ENCODE measurements at places on chromosomes 4 and X.

DNA sequence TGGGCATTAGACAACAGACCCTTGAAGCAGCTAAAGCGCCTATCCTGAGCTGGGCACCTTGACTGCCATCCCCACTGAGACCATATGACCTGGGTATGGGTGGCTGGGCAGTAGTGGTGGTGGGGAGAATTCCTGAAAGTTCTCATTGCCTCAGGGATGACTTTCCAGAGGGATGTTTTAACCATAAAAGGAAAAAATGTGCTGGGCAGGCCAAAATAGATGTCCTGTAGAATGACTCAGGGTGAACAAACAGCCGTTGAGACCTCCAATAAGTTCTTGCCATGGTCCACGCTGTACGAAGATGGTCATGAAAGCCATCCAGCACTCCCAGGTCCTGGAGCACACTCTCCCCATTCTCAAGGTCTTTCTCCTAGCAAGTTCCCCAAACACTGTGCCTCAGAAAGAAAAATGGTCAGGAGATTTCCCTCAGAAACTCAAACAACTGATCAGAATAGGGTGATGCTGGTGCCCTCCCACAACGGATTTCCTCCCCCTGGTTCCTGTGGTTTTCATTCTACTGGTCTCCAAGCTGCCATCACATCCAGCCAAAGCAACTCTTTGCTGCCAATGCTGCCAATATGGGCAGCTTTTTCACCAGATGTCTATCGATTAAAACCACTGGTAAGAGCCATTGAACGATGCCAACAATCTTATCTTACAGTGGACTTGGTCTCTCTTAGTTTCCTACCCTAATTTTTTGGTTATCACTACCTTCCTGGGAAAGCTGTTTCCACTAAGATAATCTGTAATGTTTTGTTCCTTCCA lies 11.2 kb downstream of the CDKN2AIP start:
- peak; percentile 65 for DNase-seq

DNA sequence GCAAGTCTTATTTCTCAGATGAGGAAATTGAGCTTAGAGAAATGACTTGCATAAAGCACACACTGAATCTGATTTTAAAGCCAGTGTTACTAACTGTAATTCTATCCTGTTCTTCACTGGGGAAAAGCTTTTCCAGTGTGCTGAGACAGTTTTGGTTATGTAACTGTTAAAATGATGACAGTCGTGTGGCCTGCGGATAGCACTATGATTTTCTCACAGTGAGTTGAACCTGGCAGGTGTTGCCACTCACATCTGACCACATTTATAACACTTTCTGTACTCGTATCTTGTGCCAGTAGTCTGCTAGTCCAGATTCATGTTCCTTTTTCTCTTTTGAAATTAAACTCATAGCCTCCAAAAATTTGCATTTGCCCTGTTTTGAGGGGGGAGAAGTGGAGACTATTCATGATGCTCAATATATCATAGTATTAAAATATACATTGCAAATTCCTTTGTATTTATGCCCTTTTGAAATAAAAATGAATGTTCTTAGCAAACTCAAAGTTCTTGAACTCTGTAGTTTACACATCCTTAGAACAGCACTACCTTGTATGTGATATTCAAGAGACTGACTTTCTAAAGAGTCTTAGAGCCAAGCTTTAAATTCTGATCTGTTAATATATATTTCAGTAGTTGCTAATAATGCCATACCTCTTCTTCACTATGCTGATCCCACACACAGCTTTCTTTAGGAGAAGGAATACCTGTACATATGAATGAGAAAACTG lies 132.3 kb downstream of the PDLIM5 start:
- DNase-seq: no peak

GRCh38 chr4:24850674-24851073 lies 55.3 kb downstream of the SOD3 start:
- DNase-seq: no peak

- no peak for DNase-seq
Observed at GRCh38 chrX:18173494-18174180, 47.0 kb downstream of the BEND2 start.

DNA sequence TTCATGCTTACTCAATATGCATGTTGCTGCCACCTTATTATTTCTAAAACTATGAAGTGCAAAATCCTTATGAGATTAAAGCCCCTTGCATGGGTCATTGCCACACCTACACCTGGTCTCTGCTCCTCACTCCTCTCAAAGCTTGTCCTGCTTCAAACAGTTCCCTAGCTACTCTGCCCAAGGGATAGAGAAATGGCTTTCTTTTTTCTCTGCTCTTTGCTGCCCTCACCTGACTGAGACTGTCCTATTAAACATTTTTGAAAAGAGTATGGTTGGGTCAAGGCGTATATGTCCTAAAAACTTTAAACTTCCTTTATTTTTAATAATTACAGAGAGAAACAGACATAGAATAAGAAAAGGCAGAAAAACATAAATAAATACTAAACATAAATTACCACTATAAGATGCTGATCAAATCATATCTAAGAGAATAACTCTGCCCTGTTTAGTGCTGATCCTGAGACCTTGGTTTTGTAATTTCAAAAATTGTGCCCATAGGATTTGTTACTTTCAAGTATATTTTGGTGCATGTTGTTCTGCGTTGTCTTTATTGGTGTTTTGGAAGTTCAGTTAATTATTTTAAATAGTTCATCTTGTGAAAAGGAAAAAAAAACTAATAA lies 704.9 kb upstream of the PABPC4L start:
- DNase-seq: no peak

GRCh38 chr4:5747738-5748375 lies 36.9 kb downstream of the EVC start:
- DNase-seq: no peak

GRCh38 chrX:39905538-39905891 lies 192.2 kb downstream of the BCOR start:
- DNase-seq: no peak

Data from GF-D8 (cell line).